Transverse colon (tissue), 4 donors: ENCODE measurements at places on chromosomes 1 and 21. TPM values are rescaled to one million over a fixed set of nuclear protein-coding genes. Genes with fewer than 3 reads are reported as not detected.

DNA sequence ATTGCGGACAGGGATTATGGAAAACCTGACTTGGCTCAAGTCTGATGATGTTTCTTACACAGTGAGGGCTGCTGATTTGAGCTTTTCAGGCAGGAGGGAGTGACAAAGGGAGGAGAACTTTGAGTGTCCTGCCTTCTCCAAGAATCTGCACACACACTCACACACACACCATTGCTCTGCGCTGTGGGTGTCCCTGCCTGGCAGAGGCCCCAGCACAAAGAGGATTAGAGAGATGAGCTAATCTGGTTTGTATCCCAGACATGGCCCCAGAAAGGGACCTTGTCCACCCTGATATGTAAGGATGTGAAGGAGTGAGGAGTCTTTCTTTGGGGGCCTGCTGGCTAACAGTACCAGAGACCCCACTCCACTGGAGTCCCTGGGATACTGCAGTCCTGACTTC, 5.9 kb upstream of the WNT2B start:
- no peaks in the 10 kb centered on the region for H3K36me3 ChIP-seq
- H3K27ac ChIP-seq: no peak overlapping the region
- peaks cover 33% of the 10 kb centered on the region for H3K27me3 ChIP-seq
- H3K4me1 ChIP-seq: peaks cover 7% of the 10 kb centered on the region
- H3K4me3 ChIP-seq: no peak overlapping the region
- DNase-seq: no peak

GRCh38 chr21:33011462-33011861, 14.3 kb upstream of the OLIG2 start:
- H3K4me3 ChIP-seq: no peak overlapping the region
- peaks cover 41% of the 10 kb centered on the region for H3K27me3 ChIP-seq
- H3K4me1 ChIP-seq: no peaks in the 10 kb centered on the region
- no peak overlapping the region for H3K27ac ChIP-seq
- DNase-seq: no peak

GRCh38 chr1:178945763-178946266, 74.9 kb upstream of the ANGPTL1 start:
- no peaks in the 10 kb centered on the region for H3K27me3 ChIP-seq
- H3K4me1 ChIP-seq: no peaks in the 10 kb centered on the region
- no peaks in the 10 kb centered on the region for H3K36me3 ChIP-seq
- H3K27ac ChIP-seq: no peak overlapping the region

The MYOG gene
- not detected for total RNA-seq

GRCh38 chr1:186042230-186042629, 308.0 kb downstream of the HMCN1 start:
- no peaks in the 10 kb centered on the region for H3K36me3 ChIP-seq
- no peak overlapping the region for H3K27ac ChIP-seq
- no peaks in the 10 kb centered on the region for H3K27me3 ChIP-seq

The LRRC71 gene
- not detected for total RNA-seq

GRCh38 chr1:41161846-41162245, 80.3 kb downstream of the SCMH1 start:
- H3K4me3 ChIP-seq: no peak overlapping the region
- no peaks in the 10 kb centered on the region for H3K36me3 ChIP-seq
- no peaks in the 10 kb centered on the region for H3K4me1 ChIP-seq
- DNase-seq: no peak

- no peak overlapping the region for H3K27ac ChIP-seq
- H3K36me3 ChIP-seq: peaks cover under 1% of the 10 kb centered on the region
- H3K4me1 ChIP-seq: no peaks in the 10 kb centered on the region
- no peak overlapping the region for H3K4me3 ChIP-seq
- peak; percentile 6 for DNase-seq
- H3K27me3 ChIP-seq: no peaks in the 10 kb centered on the region
These were observed 23.6 kb downstream of the COL6A2 start for GRCh38 chr21:46121286-46122221.

DNA sequence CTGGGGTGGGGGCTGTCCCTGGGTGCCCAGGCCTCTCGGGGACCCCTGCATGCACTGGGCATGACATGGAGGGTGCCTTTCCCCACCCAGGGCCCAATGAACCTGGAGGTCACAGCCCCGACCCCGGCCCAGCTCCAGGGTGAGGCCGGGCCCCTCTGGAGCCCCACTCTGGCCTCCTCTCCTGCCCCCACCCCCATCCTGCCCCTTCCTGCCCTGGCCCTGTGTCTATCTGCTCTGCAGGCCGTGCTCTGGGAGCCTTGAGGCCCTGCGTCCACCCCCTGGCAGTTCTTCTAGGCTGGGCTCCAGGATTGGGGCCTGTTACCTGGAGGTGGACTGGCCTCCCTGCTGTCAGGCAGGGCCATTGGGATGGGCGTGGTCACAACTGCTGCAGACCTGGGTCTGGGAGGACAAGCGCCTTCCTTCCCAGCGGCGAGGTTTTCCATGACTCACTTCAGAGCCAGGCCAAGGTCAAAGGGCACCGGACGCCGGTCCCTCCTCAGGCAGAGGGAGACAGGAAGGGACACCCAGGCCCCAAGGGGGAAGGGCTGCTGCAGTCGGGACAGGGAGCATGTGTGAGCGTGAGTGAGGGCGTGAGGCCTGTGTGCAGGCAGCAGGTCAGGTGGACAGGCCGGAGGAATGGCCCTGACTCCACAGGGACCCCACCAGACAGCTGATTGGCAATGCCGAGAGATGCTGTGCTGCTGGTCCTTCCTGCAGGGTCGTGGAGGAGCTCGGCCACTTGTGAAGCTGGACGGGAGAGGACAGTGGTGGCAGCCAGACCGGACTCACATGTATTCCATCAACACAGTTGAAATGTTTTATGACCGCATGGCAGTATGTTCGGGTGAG, 31.1 kb upstream of the POFUT2 start:
- no peak overlapping the region for H3K4me3 ChIP-seq
- no peaks in the 10 kb centered on the region for H3K27me3 ChIP-seq
- H3K36me3 ChIP-seq: no peaks in the 10 kb centered on the region
- peak; percentile 50 for DNase-seq
- peak overlapping the region; percentile 53 for H3K27ac ChIP-seq
- H3K4me1 ChIP-seq: peaks cover 12% of the 10 kb centered on the region

- peak; percentile 36 for DNase-seq
- H3K27me3 ChIP-seq: no peaks in the 10 kb centered on the region
- H3K4me1 ChIP-seq: no peaks in the 10 kb centered on the region
- H3K27ac ChIP-seq: peak overlapping the region; percentile 51
- H3K4me3 ChIP-seq: no peak overlapping the region
These were observed 9.7 kb downstream of the CD2 start for GRCh38 chr1:116763787-116764465.

- peak overlapping the region; percentile 26 for H3K27ac ChIP-seq
- H3K27me3 ChIP-seq: no peaks in the 10 kb centered on the region
- no peaks in the 10 kb centered on the region for H3K36me3 ChIP-seq
- DNase-seq: no peak
These were observed 17.7 kb downstream of the DHRS3 start for GRCh38 chr1:12600335-12600734.

- peaks cover 74% of the 10 kb centered on the region for H3K4me1 ChIP-seq
- no peak overlapping the region for H3K4me3 ChIP-seq
- peak; percentile 89 for DNase-seq
These were observed 63.8 kb downstream of the BCAR3 start for GRCh38 chr1:93617670-93618499.

- H3K4me1 ChIP-seq: no peaks in the 10 kb centered on the region
- no peaks in the 10 kb centered on the region for H3K27me3 ChIP-seq
- H3K36me3 ChIP-seq: no peaks in the 10 kb centered on the region
- H3K27ac ChIP-seq: no peak overlapping the region
These were observed 117.1 kb upstream of the DUSP10 start for GRCh38 chr1:221858818-221859611.

The XCL1 gene
- not detected for total RNA-seq
